ENCODE measurements at places on chromosomes 12 and 14.
A peak's percentile ranks its signal among the peaks of the same experiment; 100 is the strongest.

GRCh38 chr14:50967790-50968189 lies 23.5 kb upstream of the PYGL start:
- no peak for DNase-seq

- DNase-seq = no peak
These were observed 145.6 kb downstream of the LRIG3 start for GRCh38 chr12:58774731-58775130.

GRCh38 chr14:39877577-39878190 lies 445.5 kb upstream of the FBXO33 start:
- DNase-seq = no peak

DNA sequence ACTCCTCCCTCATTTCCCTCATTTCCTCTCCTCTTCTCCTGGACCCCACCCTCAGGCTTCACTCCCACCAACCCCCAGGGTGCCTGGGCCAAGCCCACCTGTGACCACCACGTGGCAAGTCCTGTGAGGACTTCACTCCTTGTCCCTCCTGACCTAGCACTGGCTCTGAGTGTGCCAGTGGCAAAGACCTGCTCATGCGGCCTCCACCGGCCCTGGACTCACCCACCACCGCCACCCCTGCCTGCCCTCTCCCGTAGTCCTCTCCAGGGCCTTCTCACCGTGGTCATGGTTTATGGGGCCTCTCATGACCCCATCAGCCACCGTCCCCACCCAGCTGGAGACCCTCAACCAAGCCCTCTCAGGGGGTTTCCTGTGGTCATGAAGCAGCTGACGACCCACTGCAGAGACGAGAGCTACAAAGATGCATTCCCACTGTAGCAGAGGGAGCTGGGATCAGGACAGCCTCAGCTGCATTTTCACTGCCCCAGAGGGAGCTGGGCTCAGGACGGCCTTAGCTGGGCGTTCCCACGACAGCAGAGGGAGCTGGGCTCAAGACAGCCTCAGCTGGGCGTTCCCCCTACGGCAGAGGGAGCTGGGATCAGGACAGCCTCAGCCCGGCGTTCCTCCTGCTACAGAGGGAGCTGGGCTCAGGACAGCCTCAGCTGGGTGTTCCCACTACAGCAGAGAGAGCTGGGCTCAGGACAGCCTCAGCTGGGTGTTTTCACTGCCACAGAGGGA lies 3.2 kb upstream of the C14orf180 start:
- DNase-seq = no peak

DNA sequence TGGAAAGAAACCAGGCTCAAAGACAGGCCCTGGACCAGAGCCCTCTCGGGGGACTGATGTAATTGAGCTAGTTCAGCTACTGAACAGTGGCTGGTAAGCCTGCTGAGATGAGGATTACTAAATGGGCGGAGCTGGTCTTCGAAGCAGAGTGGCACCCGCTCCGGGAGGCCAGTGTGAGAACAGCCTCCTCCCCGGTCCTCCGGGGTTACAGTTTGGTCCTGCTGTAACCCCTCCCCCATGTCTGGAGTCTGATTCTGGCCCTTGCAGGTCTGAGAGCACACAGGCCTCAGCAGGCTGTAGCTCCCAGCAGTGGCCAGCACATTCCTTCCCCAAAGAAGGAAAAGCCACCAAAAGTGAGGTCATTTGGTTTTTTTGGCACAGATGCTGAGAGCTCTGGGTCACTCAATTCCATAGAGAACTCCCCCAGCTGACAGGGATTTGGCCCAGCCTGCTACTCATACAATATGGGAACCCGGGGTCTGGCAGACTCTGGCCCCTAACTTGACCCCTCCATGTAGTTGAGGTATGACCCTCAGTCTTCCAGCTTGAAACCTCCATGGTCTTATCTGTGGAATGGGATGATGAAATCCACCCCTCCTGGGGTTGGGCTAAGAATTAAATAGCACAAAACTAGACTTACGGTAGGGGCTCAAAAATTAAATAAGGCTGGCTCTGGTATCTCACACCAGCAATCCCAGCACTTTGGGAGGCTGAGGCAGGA lies 39.0 kb downstream of the ACTN1 start:
- DNase-seq = no peak

GRCh38 chr14:63956326-63956725 lies 103.5 kb downstream of the SYNE2 start:
- no peak for DNase-seq

DNA sequence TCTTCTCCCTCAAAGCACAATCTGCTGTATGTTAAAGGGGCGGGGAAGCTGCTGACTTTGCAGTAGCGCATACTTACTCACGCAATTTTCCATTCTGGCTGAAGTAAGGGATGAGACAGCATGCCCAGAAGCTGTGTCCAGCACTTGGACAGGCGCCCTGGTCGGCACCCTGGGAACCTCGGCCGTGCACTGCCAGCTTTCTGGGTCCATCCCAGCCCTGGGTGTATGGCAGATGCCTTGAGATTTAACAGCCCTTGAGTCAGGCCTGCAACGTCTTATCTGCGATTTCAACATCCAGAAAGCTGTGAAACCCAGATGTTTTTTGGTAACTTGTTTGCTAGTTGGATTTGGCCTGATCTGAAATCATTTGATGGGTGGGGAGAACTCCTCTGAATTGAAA lies 16.1 kb downstream of the EML1 start:
- no peak for DNase-seq

- DNase-seq = peak; percentile 17
These were observed 608.4 kb downstream of the LRFN5 start for GRCh38 chr14:42214981-42215491.

GRCh38 chr12:42161529-42161928 lies 16.9 kb upstream of the GXYLT1 start:
- no peak for DNase-seq

DNA sequence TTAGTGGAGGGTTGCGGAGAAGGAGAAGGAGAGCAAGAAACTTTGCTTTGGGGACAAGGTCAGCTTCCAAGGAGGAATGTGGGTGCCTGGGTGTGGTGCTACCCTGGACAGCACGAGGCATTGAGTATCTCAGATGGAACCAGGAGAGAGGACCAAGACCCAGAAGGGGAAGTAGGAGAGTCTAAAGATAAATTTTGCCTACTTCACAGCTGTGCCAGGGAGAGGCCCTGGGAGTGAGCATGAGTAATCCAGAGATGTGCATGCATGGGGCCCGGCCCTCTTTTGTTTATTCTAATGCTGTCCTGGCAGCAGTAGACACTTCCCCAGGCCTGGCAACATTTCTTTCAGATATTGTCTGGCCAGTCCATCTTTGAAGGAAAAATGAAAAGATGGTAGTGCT lies 49.5 kb upstream of the GNPNAT1 start:
- no peak for DNase-seq

- DNase-seq = no peak
These were observed 627 bp downstream of the CPM start for GRCh38 chr12:68932128-68932960.

DNA sequence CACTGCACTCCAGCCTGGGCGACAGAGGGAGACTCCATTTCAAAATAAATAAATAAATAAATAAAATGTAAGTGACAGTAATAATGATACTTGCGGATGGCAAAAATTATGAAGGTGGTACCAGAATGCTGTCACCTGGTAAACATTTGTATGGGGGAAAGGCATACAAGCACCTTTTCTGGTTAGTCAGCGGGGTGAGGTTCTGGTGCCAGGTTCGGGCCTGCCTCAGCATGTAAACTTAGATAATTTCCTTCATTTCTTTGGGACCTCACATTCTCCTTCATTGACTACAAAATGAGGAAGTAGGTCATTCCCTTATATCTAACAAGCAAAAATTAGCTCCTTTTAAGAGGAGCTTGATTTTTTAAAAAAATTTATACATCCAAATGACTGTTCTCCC lies 10.8 kb downstream of the VTI1B start:
- DNase-seq = no peak

DNA sequence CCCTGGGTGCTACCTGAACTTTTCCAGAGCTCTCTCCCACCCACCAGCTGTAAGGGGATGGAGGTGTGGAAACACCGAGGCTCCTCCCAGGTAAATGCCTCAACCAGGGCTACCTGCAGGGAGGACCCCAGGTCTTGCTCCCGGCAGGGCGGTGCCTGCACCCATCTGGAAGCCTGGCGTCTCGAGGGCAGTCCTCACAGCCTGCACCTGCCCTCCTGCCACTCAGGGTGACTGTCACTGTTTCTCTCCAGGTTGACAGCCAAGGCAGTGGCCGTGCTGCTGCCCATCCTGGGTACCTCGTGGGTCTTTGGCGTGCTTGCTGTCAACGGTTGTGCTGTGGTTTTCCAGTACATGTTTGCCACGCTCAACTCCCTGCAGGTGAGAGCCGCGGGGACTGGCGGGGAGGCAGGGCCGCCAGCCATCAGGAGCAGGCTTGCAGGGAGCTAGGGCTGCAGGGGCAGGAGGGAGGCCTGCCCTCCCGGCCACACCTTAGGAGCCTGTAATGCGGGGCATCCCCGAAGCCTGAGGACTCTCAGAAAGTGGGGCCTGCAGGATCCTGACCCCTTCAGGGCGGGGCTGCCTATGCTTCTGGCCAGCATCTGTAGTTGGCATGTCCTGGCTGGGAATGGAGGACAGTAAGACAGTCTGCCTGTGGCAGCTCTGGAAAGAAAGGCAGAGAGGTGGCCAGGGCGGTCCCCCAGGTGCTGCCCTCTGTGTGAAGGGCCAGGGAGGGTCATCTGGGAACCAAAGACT lies 182.3 kb downstream of the ADGRD1 start:
- DNase-seq = no peak

GRCh38 chr12:122935318-122935717 lies 30.9 kb downstream of the ABCB9 start:
- DNase-seq = no peak

GRCh38 chr14:96876747-96877146 lies 79.6 kb downstream of the VRK1 start:
- no peak for DNase-seq

DNA sequence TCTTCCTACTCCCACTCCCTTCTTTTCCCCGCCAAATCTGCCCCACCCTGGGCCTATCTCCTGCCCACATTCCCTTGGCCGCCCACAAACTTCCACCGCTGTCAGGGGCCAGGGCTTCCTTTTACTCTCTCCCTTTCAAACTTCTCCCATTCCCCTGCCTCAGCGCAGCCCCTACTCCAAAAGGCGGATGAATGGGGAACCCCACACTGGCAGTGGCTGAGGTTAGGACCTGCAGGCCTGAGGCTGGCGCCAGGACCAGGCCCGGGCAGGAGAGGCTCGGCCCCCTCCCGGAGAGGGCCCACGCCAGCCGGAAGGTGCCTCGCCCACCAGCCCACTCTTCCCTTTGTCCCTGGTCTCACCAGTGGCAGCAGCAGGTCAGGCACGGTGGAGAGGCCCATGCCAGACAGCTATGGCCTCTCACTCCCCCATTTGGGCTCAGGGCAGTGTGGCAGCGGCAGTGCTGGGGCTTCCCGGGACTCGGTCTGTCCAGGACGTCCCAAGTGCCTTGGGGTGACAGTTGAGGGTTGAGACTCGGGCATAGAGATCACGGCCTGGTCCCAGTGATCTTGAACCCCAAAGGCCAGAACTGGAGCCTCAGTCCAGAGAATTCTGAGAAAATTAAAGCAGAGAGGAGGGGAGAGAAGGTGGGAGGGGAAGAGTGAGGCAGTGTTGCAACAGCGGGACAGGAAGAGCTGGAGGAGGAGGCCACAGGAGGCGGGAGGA lies at the start of gene TNFRSF1A:
TSS of gene TNFRSF1A (minus strand) at position 660 of the 723 bp plus-strand sequence. CDS start at position 398, 262 bp downstream.
- peak; percentile 25 for DNase-seq

GRCh38 chr12:69903548-69903947 lies 78.5 kb downstream of the MYRFL start:
- DNase-seq = no peak

GRCh38 chr12:121575051-121575450 lies 5.8 kb downstream of the KDM2B start:
- no peak for DNase-seq

DNA sequence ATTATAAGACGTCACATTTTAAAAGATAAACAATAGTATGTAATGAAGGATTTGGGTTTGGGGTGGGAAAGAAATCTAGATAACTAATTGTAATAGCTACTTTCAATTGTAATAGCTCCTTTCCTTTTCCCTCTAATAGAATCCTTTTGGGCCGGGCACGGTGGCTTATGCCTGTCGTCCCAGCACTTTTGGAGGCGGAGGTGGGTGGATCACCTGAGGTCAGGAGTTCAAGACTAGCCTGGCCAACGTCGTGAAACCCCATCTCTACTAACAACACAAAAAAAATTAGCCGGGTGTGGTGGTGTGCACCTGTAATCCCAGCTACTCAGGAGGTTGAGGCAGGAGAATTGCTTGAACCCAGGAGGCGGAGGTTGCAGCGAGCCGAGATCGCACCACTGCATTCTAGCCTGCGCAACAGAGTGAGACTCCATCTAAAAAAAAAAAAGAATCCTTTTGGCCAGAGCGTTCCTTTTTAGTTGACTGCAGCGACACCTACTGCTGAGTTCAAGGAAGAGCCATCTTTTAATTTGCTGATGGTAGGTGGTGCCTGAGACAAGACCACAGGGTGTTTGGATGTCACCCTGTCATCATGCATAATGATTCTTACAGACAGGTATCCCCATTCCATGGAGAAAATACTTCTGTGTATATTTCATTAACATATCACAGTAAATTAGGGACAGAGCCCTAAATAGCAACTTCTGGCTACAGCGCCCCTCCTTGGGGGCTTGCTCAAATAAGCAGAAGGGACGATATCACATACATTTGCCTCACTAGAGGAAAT lies 79.5 kb downstream of the ARMH4 start:
- DNase-seq = peak; percentile 48

DNA sequence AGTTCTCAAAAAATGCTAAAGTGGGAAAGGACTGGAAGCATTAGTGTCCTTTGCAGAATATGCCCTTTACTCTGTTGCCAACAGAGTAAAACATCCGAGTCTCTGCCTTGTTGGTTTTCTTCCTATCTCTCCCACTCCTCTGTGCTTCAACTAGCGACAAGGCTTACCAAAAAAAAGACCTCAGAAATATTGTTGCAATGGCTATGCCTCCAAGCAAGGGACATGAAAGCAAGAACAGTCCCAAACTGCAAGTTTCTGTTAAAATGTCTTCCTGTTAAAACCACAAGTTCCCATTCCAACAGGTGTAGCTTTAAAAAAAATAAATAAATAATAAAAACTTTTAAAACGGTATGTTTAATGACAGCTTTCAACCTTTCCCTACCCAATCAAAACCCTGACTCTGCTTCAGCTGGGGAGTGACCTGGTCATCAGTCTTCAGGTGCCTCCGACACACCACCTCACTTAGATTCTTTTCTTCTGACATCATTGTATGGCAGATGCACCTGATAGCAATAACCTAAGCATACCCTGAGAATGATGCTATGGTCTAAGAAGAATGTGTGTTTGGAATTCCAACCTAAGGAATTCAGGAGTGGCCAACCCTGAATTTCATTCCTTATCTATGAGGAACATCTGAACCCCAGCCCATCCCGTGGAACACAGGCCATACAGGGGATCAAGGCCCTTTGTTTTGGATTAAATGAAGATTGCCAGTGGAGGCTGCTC lies 81.0 kb downstream of the RPS29 start:
- no peak for DNase-seq

DNA sequence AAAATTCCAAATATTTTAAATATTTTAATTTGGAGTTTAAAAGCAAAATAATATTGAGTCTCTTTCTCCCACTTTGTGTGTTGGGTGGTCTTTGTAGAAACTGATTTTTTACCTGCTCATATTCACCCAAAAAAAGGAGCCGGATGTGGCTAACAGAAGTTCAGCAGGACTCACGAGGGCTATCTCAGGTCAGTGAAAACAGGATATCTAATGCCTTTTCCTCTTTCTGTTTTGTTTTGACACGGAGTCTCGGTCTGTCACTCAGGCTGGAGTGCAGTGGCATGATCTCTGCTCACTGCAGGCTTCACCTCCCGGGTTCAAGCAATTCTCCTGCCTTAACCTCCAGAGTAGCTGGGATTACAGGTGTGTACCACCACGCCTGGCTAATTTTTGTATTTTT lies 30.8 kb downstream of the COA8 start:
- no peak for DNase-seq

All from SHP77 (cell line).